ENCODE measurements at places on chromosomes 5 and 9. TPM values are rescaled to one million over a fixed set of nuclear protein-coding genes. Genes with fewer than 3 reads are reported as not detected.

DNA sequence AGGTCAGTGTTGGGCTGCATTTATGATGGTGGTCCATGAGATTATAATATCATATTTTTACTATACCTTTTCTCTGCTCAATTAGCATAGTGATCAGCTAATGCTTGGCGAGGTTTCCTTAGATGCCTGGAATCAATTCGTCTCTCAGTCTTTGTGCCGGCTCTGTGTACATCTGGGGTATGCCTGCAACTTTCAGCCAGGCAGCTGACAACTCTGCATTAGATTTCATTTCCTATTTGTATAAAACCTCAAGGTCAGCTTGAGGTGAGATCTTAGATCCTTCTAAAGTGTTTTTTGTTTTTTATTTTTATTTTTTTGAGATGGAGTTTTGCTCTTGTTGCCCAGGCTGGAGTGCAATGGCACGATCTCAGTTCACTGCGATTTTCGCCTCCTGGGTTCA, 86.8 kb downstream of the MELK start:
- H3K4me3 ChIP-seq = no peak overlapping the region
- H3K27ac ChIP-seq = no peak overlapping the region
- H3K36me3 ChIP-seq = no peaks in the 10 kb centered on the region
- no peaks in the 10 kb centered on the region for H3K4me1 ChIP-seq

- peaks cover 6% of the 10 kb centered on the region for H3K4me1 ChIP-seq
- DNase-seq = no peak
- H3K4me3 ChIP-seq = no peak overlapping the region
- H3K27ac ChIP-seq = no peak overlapping the region
- H3K27me3 ChIP-seq = no peaks in the 10 kb centered on the region
Observed at GRCh38 chr5:94690778-94691177, 72.3 kb downstream of the SLF1 start.

DNA sequence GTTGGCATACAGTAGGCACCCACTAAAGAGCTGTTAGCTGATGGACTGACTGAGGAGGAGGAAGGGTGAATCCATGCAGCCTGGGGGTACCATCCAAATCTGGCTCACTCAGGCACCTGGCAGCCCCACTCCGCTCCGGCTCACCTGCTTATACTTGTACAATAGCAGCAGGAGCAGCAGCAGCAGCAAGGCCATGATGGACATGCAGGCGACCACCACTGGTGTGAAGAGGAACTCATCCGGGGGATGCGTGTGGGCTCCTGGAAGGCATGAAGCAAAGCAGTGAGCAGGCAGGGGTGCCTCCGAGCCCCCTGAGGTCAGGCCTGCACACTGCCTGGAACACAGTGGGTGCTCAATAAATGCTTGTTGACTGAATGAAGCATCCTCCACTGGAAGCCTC, 18.3 kb downstream of the CSF1R start:
- no peak overlapping the region for H3K4me3 ChIP-seq
- no peak overlapping the region for H3K27ac ChIP-seq
- peaks cover 16% of the 10 kb centered on the region for H3K4me1 ChIP-seq
- peaks cover 6% of the 10 kb centered on the region for H3K36me3 ChIP-seq

DNA sequence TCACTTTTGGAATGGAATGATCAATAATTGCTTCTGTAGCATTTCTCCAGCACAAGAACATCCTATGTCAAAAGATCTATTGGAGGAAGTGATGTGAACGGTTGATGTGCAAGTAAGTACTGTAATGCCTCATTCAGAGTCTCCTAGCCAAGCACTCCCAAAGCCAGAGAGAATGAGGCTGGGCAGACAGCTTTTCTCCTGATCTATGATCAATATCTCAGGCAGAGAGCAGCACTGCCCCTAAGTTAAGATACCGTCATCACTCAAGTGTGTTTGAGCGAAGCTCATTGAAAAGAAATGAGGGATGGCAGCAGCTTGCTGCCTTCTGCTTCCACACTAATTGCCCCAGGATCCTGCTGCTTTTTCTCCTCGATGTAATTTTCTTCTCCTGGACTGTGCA, 324.1 kb upstream of the GRAMD2B start:
- no peak overlapping the region for H3K4me3 ChIP-seq
- no peak overlapping the region for H3K27ac ChIP-seq
- H3K27me3 ChIP-seq = no peaks in the 10 kb centered on the region
- no peaks in the 10 kb centered on the region for H3K36me3 ChIP-seq

MCC gene
- 20.6 TPM for total RNA-seq

- no peak for DNase-seq
- no peak overlapping the region for H3K4me3 ChIP-seq
Observed at GRCh38 chr5:72651779-72652178, 144.6 kb upstream of the ZNF366 start.

LCN6 gene
- 2.9 TPM for total RNA-seq

DOCK8 gene
- total RNA-seq = 112 TPM

DNA sequence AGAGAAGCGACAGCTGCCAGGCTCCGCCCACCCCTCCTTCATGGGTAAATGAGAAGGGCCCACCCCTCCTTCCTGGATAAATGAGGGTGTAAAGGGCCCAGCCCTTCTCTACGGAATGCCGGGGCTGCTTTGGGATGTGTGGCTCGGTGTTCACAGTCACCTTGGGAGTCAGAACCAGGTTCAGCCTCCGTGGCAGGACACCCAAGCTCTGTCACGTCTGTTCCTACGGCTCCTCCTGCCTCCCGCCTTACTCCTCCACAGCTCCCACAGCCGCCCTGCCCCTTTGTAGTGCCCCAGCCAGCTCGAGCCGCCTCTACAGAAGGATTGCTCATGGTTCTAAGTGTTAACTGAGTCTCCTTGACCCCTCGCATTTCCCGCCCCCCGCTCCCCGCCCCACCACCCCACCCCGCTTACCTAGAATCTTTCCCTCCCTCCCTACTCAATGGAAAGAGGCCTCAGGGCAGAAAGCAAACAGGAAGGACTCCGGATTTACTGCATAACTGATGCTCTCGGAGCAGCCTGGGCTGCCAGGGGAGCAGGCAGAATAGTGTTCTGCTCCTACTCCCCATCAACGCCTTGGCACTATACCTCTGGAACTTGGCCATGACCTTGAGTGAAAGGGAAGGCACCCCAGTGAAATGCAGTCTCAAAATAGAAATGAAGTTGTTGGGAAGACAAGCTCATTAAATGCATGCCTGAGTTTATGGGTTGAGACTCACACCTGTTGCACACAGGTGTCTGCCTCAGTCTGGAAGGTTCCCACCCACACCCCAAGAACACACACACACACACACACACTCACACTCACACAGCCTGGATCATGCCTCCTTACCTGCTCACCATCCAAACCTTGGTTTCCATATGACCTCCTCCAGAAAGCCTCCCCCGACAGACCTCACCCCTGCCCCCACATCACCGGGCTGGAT, 59.6 kb downstream of the NEURL1B start:
- no peaks in the 10 kb centered on the region for H3K27me3 ChIP-seq
- H3K4me1 ChIP-seq = peaks cover 39% of the 10 kb centered on the region
- H3K27ac ChIP-seq = peak overlapping the region; percentile 46
- H3K36me3 ChIP-seq = no peaks in the 10 kb centered on the region
- DNase-seq = peak; percentile 71

DNA sequence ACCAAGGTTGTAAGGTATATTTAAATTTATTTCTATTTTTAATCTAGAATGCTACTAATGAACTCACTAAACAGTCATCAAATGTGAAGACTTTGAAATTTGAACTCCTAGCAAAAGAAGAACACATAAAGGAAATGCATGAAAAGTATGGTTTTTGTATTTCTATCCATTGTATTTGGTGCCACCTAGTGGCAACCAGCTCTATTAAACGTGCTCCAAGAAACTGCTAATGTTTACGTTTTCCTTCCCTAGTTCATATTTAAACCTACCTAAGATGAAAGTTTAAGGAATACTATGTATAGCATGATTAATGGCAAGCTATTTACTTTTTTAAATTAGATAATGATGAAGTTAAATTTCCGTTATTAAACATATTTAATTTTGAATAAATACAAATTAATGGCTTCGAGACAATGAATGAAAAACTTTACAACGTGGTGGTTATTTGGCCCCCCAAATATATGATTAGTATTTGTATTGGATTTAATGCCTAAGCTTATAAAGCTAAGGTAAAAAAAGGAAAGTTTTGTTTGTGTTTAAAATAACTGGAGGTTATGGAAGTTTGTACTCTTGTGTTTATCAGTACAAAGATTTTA, 115.9 kb upstream of the SH3GL2 start:
- no peak overlapping the region for H3K4me3 ChIP-seq
- H3K27me3 ChIP-seq = no peaks in the 10 kb centered on the region
- peaks cover 10% of the 10 kb centered on the region for H3K36me3 ChIP-seq
- no peak for DNase-seq
- H3K4me1 ChIP-seq = no peaks in the 10 kb centered on the region

DNA sequence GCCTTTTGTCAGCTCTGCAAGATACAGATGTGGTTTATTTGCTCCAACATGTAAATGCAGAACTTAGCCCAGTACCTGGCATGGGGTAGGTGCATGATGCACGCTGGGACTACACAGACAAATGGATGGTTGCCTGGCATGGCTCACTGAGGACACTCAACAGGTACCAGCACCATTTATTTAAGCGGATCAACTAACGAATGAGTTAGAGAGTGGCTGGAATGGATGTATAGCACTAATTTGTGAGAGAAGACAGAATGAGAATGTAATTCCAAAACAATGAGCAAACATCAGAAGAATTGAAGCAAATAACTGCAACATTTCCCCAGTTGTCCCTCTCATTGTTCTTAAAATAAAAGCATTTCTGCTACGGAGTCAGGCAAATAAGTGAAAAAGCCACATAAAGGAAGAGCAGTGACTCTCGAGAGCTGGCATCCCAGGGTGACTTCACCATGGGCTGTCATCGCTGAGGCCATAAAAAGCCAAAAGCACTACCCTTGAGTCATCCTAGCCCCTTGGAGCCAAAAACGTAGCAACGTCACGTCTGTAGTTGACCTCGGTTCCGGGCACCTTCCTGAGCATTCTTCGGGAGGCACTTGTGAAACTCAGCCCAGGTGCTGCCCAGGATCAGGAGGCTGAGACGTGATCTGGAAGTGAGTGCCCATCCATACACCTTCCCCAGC, 290.3 kb downstream of the NSG2 start:
- H3K27me3 ChIP-seq = peaks cover 18% of the 10 kb centered on the region
- no peak overlapping the region for H3K4me3 ChIP-seq
- no peak overlapping the region for H3K27ac ChIP-seq
- no peaks in the 10 kb centered on the region for H3K36me3 ChIP-seq
- DNase-seq = no peak

Data from lower lobe of right lung (tissue), 2 donors.